ENCODE measurements at places on chromosomes 16 and 17. TPM values are rescaled to one million over a fixed set of nuclear protein-coding genes. Genes with fewer than 3 reads are reported as not detected.

The ZG16B gene
- total RNA-seq = 15.3 TPM

The GRIN2A gene
- total RNA-seq = not detected

The UNC119 gene
- total RNA-seq = 19.2 TPM

The CBFA2T3 gene
- 1.1 TPM for total RNA-seq

Data from esophagus mucosa (tissue), 1 donor.